Heart right ventricle (tissue), 16 donors: ENCODE measurements at places on chromosomes 12 and 14.

GRCh38 chr12:41174602-41175001, 13.5 kb upstream of the PDZRN4 start:
- DNase-seq, result no peak

- no peak for DNase-seq
These were observed 151.3 kb downstream of the BCL11B start for GRCh38 chr14:99120526-99121318.

GRCh38 chr14:34732802-34733201, 18.4 kb upstream of the CFL2 start:
- DNase-seq, result no peak

DNA sequence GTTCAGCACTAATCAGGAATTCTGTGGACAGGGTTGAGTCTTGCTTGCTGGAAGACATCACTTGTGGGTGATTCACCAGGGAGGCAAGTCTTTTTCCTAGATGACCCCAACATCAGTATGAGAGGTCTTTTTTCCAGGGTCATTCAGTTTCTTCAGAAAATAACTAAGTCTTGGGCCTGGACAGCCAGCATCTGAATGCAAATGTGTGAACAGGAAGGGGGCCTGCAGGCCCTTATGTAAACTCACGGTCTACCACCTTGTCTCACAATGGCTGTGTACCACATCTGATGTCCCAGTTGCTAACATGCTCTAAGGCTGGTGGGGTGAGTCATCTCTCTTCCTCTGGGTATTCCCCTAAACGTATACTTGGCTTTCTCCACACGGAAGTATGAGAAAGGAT, 79.2 kb downstream of the HECTD4 start:
- no peak for DNase-seq

GRCh38 chr14:37157987-37158386, 14.4 kb downstream of the SLC25A21 start:
- DNase-seq, result no peak

GRCh38 chr12:108205864-108206263, 76.8 kb downstream of the WSCD2 start:
- no peak for DNase-seq

DNA sequence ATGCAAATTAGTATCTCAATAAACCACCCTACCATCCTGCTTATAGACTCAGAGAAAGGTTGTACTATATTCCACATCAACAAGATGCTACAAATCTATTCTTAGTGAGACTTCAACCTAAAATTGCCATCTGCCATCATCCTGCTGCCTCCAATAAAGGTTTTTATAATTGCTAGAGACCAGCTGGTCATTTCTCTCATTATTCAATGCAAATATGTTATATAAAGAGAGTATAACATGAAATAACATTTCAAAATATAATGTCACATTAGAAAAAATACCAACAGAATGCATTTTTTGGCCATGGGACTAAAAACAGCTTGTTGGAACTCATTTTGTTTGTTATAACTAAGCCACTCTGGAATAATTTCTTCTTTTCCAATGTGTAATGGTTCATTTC, 247.3 kb downstream of the LRIG3 start:
- DNase-seq, result no peak

- DNase-seq, result no peak
These were observed 53.7 kb downstream of the MON2 start for GRCh38 chr12:62520361-62520760.
